ENCODE measurements at places on chromosomes 7 and 10.

- DNase-seq = no peak
These were observed 871 bp downstream of the SPOCK2 start for GRCh38 chr10:72087392-72087968.

DNA sequence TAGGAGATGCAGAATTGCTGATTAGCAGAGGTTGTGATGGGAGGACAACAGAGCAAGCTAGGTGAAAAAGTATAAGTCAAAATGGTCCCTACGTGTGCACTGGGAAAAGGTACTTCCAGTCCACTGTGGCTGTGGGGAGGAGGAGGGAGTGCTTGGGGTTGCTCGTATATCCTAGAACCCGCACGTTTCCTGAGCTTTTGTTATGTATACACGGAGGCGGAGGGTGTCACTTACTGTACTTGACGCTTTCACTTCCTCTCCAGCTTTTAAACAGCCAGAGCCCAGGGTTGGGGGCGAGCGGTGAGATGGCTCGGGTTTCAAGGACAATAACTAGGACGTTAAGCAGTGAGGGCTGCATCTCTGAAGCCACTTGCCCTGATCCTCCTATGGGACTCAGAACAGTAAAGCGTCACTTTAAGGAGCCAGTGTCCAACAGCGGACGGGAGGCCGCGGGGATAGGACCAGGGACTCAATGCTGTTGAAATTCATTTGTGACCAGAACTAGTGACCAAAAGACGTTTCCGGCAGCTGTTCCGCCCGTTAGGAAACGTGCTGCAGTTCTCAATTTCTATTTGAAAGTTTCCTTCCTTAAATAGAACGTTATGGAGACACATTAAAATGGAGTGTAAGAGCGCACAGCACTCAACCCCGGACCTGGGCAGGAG lies 985 bp upstream of the ETV1 start:
- DNase-seq = peak; percentile 84

- no peak for DNase-seq
These were observed 165.4 kb downstream of the CDC14C start for GRCh38 chr7:49089717-49090116.

DNA sequence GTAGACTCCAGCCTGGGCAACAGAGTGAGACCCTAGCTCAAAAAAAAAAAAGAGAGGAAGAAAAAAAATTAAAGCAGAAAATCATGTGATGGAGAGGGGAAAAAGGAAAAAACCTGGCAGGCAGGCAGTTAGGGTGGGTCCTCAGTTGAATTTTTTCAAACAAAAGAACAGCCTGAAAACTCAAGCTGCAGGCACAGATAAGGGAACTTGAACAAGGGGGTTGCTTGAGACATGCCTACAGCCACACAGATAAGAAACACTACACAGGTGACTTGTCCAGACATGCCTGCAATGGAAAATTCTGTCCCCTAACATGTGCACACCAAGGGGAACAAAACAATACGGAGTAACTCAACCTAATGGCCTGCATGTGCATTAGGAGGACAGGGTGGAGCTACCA lies 19.2 kb downstream of the VIM start:
- no peak for DNase-seq

DNA sequence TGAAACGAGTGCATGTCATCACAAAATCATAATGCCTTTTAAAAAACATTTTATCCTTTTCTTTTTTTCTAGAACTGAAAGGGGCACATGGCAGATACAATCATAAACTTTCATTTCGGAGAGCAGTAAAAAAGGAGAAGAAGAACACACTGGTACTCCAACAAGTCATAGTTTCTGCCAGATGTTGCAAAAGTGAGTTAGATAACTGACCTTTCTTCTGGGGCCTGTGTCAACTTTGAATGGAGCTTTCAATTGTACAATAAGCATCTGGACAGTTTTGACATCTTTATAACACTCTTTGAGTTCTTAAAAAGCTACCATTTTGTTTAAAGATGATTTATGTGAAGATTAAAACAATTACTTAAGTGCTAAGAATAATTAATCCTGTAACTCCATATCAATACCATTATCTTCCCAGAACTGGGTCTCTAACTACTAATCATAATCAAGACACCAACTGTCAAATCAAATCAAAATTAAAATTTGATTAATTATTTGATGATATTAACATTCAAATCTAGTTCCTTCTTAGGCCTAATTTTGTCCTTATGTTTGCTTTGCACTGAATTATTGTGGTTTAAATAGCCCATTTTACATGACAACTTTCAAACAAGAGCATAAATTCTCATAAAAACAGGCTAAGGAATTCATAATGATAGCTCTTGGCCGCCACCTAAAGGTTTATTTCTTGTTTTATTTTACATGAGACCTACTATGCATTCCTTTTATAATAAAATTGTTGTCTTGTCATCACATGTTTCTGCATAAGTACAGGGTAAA lies 19.5 kb upstream of the ITGB8 start:
- no peak for DNase-seq

- no peak for DNase-seq
These were observed 89.2 kb upstream of the NPS start for GRCh38 chr10:127459918-127460317.

GRCh38 chr7:41921453-41921981 lies 218.6 kb upstream of the INHBA start:
- no peak for DNase-seq

GRCh38 chr7:80881351-80881900 lies 37.4 kb downstream of the SEMA3C start:
- no peak for DNase-seq

GRCh38 chr7:71638108-71638507 lies 506.2 kb downstream of the GALNT17 start:
- DNase-seq = no peak

GRCh38 chr7:128014811-128015210 lies 16.4 kb downstream of the LRRC4 start:
- DNase-seq = no peak

DNA sequence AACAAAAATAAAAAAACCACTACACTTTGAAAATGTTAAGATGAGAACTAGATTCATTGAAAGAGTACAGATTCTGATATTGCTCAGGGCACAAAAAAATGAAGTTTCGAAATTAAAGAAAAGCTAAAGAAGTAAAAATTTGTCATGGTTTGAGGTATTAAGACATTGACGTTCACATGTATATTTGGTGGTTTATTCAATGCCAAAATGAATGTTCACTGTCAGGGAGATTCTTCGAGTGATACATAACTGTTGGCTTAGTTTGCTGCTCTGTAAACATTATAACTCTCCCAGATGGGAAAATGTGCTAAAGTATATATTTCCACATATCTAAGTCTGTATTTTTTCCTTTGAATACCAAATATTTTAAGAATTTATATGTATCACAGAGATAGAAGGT lies 345.0 kb downstream of the SEMA3D start:
- DNase-seq = no peak

- DNase-seq = peak; percentile 90
These were observed 501.0 kb upstream of the GALNT17 start for GRCh38 chr7:70630818-70631457.

DNA sequence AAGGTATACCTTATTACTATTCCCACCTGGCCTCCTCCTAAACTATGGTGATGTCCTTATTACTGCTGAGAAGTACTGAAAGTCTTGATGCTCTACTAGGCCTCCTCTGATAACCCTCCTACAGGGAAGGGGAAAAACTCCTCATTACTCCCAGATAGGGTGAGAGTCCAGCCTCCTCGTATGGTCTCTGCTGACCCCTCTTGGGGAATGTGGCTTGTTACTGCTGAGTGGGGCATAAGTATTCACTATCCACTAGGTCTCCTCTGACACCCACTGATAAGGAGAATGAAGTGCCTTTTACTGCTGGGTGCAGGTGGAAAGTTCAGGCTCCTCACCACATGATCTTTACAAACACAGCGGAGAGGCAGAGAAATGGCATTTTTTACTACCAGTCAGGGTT lies 222.9 kb downstream of the CHRM2 start:
- no peak for DNase-seq

GRCh38 chr7:117110480-117111315 lies 157.4 kb downstream of the ST7 start:
- no peak for DNase-seq

- peak; percentile 36 for DNase-seq
These were observed 207.1 kb upstream of the NFE2L3 start for GRCh38 chr7:25944777-25945515.

- no peak for DNase-seq
These were observed 40.2 kb downstream of the ZNF365 start for GRCh38 chr10:62414359-62414758.

GRCh38 chr7:18829858-18830285 lies 287.6 kb downstream of the TWIST1 start:
- DNase-seq = peak; percentile 65

DNA sequence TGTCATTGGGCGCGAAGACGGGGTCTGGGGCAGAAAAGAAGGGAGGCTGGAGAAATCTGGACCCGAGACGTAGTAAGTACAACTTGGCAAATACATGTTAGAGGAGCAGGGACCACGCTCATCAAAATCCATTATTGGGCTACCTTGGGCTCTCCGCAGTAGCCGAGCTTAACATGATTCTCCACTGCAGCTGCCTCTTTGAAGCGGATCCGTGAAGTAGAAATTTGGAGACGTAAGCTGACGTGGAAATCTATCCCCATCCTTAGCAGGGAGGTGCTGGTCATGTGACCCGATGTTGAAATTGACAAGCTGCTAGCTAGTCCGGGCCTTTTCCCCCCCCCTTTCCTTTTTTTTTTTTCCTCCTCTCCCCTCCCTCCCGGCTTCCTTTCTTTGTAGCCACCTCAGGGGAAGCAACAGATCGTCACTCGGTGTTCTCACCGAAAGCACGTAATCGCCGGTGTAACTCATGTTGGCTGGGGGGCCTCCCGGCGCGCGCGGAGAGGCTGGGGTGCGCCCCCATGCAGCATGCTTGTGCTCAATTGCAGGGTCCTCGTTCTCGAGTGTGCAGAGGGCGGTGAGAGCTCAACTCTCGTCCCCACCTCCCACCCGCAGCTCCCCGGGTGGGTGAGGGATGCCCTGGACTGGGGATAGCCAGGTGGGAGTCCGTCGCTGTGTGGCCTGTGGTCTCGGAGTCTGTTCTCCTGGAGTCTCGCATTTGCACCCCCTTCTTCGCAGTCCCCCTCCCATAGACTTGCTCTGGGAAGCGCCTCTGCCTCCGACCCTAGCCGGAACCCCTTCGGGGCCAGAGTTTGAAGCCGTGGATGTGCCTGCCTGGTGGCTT lies at the start of gene HOXA11:
HOXA11 (minus strand) TSS at position 220 of the 841 bp plus-strand sequence; CDS start at position 132, 88 bp downstream.
- peak; percentile 82 for DNase-seq

DNA sequence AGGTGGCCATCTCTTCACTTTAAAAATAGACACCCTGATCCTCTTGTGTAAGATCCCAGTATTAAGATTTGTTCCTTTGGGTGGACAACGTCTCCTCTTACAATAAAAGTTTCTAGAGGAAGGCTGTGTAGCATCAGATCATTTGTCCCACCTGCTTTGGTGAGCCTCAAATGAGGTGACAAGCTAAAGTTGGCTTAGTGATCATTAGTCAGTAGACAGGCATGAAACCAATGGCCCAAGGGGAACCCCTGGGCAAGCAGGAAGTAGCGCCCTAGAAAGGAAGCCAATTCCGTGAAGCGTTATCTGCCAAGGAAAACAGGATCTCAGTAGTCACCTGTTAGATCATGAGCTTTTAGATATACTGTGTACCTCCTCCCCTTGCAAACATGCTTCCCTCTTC lies 66.8 kb downstream of the PCGF5 start:
- no peak for DNase-seq

GRCh38 chr7:6181136-6181535 lies 91.3 kb downstream of the CYTH3 start:
- no peak for DNase-seq

GRCh38 chr7:23334482-23335056 lies 35.4 kb downstream of the MALSU1 start:
- DNase-seq = no peak

DNA sequence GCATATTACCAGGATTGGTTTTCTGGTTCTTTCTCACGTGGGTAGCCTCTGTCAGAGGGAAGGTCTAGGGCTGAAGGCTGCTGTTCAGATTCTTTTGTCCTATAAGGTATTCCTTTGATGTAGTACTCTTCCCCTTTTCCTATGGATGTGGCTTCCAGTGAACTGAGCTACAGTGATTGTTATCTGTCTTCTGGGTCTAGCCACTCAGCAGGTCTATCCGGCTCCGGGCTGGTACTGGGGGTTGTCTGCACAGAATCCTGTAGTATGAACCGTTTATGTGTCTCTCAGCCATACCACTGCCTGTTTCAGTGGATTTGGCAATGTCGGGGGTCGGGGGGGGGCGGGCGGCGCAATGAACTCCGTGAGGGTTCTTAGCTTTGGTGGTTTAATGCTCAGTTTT lies 84.5 kb upstream of the C10orf90 start:
- no peak for DNase-seq

GRCh38 chr10:123009105-123009820 lies 457 bp downstream of the ACADSB start:
- peak; percentile 21 for DNase-seq

- no peak for DNase-seq
These were observed 115.3 kb downstream of the JAZF1 start for GRCh38 chr7:28065308-28065707.

DNA sequence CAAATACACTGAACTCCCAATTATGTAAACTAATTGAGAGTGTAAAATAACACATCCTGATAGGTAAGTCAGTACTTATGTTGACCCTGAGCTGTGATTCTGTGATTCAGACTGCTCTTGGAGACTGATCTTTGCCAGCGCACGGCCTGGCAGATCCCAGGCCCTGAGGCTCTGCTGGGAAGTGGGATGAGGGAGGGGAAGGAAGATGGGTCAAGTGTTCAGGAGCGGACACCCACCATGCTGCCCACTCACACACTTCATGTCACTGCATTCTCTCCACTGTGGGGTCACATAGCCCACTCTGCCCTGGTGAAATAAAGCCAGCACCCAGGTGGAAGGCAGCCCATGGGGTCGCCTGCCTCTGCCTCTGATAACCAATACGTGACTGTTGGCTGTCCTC lies 226.2 kb downstream of the TNS3 start:
- no peak for DNase-seq

- DNase-seq = no peak
These were observed 657.2 kb downstream of the INHBA start for GRCh38 chr7:41045556-41046123.

DNA sequence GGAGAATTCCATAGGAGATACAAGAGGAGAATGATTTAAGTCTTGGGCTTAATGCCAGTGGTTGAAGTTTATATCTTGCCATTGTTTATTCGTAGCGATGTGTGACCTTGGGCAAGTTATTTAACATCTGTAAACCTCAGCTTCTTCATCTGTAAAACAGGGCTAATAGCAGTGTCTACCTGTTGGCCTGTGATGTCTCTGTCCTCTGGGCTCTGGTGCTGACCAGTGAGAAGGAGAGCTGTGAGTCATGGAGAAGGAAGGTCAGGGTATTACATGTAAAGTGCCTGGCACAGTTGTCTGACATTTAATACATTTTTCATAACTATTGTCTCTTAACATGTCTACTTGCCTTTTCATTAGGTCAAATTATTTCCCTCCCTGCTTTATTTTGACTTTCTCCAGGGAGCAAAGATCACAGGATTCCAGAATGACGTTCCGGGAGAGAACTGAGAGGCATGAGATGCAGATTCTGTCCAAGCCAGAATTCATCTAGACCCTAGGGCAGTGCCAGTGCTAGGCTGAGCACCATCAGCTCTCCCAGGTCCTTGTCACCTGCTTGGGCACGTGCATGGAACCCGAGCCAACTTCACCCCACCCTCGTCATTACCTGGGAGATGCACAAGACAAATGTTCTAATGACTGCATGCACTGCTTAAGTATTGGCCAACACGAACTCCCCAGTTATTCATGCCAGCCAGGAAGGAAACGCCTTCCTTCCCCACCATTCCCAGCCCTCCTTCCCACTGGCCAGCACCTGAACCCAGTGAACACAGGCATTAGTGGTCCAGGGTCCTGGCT lies 187.9 kb downstream of the DPY19L1 start:
- DNase-seq = no peak

- no peak for DNase-seq
These were observed 101.9 kb downstream of the EXOC4 start for GRCh38 chr7:133354546-133355324.

GRCh38 chr7:53292341-53292740 lies 256.9 kb downstream of the POM121L12 start:
- no peak for DNase-seq

Data from right hindlimb (tissue), 1 donor.